ENCODE measurements at places on chromosomes 5 and 9.

DNA sequence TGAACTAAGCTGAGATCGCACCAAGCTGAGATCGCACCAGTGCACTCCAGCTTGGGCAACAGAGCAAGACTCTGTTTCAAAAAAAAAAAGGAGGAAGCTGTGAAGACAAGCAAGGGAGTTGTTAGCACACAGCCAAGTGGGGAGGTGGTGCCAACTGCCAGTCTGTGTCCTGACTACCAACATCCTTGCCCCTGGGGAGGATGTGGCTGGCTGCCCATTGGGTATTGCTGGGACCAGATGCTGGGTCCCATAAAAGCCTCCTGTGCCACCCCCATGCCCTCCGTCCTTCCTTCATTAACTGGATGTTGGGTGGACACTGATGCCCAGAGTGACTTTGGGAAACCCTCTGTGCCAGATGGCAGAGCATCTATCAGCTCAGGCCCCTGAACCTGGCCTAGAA lies 157.1 kb upstream of the COL5A1 start:
- DNase-seq = no peak

DNA sequence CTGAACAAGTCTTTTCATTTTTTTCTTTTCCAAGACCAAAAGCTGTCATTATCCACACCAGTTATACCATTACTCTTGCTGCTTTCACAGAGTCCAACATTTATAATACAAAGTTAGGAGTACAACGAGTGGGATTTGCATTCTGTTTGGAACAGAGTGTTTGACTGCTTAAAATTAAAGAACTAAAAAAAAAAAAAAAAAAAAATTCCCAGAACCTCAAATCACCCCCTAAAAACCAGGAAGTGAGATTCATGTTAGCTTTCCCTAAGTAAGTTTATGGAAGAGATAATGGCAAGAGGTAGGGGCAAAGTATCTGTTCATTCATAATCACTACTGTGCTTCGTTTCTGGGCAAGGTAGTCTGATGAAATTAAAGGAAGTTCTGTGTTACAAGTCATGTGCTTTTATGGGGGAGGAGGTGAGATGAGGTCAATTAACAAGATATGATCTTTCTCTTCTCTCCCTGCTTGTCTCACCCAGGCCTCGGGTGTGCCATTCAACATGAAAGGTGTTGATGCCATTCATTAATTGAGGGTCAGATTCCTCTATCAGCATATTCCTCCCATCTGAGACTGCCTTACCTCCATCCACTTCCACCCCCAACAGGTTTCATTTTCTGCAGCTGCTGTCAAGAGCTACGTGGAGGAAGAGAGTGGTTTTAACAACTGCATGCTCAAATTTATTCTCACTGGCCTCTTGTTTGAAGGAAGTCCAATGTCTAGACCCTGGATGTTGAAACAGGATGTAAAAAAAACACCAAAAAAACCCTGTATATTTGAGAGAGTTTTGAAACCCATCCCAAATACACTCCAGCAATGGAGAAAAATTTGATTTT lies 58.1 kb downstream of the MARCHF3 start:
- no peak for DNase-seq

GRCh38 chr5:5454391-5454790 lies 31.9 kb downstream of the ICE1 start:
- no peak for DNase-seq

DNA sequence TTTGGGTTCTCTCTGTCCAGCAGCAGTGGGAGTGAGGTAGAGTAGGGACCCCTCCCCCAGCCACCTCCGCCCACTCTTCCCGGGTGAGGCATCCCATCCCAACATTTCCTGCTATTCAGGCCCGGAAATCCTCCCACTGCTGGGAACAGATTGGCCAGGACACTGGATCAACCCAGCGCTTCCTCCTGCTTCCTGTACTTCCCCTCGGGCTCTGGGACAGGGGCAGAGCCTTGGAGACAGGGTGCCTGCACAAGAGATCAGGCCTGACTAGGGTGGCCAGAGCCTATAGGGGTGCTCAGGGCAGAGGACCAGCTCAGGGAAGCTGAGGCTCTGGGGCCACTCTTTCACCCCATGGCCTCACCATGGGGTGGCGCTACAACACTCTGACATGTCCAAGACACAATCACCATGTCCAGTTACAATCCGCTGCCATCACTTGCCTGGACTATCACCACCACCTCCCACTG lies 14.5 kb downstream of the SH2D3C start:
- DNase-seq = no peak

- DNase-seq = no peak
These were observed 184.5 kb upstream of the PTGER4 start for GRCh38 chr5:40495237-40495635.

GRCh38 chr9:129826344-129826743 lies 2.4 kb upstream of the TOR1A start:
- no peak for DNase-seq

DNA sequence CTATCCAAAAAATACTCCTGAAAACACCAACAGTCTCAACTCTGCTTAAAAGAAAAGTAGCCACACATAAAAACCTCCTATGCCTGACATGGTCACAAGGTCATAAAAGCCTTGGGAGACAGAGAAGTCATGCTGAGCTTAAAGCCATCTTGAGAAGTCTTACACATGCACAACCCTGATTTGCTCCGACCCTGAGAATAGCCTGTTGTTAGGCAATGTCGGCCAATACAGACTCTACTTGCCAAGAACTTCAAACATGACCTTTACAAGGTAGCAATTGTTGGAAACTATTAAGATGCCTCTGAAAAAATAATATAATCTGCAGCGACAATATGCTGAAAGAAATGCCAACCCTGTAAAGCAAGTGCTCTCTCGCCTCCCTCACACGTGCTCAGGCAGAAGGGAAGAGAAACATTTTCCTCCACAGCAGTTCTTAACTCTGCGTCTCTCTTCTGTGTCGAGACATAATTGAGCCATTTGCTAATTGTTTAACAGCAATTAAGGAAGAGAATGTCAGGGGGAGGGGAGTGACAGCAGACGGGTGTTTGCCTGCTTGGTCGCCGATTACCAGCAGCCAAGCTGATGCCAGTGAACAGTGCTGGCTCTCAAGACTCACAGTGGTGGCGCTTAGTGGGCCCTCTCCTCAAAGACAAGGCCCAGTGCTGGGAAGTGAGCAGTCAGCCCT lies 393.6 kb downstream of the SPOCK1 start:
- no peak for DNase-seq

- no peak for DNase-seq
These were observed 24.7 kb upstream of the SLC6A19 start for GRCh38 chr5:1176473-1177391.

DNA sequence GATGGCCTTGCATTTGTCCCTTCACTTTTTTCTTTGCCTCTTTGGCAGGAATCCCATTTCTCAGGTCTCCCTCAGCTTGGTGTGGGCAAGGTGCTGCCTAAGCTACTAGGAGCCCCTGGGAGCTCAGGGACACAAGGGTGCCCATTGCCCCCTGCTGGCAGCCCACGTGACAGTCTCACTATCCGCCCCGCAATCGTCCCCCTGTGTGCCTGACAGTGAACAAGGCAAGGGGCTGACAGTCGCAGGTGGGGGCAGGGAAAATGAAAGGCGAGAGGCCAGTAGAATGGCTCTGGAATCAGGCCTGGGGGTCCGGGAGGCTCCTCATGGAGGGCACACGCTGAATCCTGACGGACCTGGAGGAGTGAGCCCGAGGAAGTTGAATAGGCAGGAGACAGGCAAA lies 2.0 kb upstream of the PCDH12 start:
- no peak for DNase-seq

- DNase-seq = no peak
These were observed 292.6 kb downstream of the MCTP1 start for GRCh38 chr5:94992325-94992724.

GRCh38 chr5:21642312-21642711 lies 1210.8 kb downstream of the CDH12 start:
- DNase-seq = no peak

DNA sequence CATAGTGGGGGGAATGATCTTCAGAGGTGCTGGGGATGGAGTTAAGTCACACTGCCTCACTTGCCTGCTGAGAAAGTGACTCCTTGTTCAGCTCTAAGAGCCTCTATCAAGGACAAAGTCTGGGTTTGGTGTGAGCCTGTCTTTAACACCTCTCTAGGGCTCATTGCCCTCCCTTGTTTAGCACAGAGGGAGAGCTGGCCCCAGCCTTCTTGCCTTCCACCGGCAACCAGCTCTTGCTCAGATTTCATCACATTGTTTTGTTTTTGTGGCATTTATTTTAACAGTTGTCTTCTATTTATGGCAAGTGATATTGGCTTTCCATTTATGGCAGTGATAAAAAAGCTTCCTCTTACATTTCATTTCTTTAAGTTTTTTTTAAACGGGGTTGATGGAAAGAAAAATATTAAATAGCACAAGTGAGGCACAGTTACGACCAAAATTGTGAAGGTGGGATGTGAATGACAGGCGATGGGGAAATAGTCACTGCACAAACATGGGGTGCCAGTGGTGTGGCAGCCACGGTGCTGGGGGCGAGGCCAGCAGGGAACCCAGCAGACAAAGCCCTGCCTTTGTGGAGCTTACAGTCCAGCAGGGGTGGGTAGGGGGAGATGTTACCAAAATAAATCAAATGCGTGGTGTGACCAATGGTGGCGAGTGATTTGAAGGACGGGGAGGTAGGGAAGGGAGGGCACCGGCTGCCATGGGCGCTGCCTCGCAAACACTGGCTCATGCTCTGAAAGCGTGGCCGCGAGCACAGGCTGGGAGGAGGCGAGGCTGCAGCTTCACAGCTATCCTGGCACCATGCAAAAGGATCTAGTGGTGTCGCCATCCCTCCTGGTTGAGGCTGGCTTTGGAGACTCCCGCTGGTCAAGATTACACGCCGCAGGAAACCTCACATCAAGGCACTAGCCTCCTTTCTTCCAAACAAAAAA lies 21.2 kb upstream of the UNC5A start:
- no peak for DNase-seq

GRCh38 chr9:27800692-27801370 lies 227.6 kb upstream of the C9orf72 start:
- no peak for DNase-seq

- DNase-seq = no peak
These were observed 177.6 kb upstream of the IER5L start for GRCh38 chr9:129355631-129356030.

GRCh38 chr5:163867738-163868137 lies 362.3 kb downstream of the MAT2B start:
- no peak for DNase-seq

GRCh38 chr5:79050498-79050897 lies 19.0 kb downstream of the DMGDH start:
- DNase-seq = no peak

Data from renal cortex interstitium (tissue), 15 donors.